LoVo (cell line): ENCODE measurements at places on chromosomes 11 and 22.

- no peak for DNase-seq
Measured at GRCh38 chr22:50300620-50301257, 6.7 kb downstream of the PLXNB2 start.

DNA sequence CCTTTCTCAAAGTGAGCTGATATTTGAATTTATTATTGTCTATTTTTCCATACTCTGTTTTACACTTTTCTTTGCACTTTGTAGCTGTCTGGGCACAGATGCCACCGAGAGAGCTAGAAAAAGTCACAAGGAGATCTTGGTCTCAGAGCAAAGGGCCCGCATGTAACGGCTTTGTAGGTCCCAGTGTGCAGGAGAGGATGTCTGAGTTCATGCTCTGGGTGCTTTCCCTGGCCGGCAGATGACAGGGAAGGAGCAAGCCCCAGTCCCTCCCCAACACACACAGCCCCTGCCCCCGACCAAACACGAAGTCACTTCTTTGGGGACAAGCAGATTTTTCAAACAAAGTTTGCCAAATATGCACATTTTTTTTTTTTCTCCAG, 55.8 kb downstream of the SMIM38 start:
- no peak for DNase-seq

DNA sequence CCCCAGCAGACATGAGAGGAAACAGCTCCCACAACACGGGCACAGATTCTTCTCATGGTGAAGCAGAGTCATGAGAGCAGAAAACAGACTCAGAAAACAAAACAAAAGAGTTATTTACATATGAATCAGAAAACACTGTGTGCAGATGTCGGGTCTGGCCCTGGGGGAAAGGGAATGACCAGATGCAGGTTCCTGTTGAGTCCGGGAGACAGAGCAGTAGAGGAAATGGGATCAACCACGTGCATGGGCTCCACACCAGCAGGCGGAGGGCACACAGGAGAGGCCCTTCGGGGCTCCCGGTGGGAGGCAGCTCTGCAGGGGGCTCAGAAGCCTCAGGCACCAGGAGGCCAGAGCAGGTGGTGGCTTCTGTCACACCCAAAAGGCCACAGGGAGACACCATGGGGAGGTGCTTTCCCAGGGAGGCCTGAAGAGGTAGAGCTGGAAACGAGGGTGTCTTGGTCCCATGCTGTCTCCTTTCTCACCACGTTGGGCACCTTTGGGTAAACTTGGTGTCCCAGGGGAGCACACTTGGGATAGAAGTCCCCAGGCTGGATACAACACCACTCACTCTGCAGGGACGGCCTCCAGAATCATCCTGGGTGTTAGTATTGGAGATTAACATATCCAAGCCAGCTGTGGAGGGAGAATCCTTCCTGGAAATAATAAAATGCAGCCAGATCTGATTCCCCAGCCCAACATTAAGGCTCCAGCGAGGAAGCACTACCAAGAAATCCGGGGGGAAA, 764.7 kb downstream of the BRD1 start:
- no peak for DNase-seq

DNA sequence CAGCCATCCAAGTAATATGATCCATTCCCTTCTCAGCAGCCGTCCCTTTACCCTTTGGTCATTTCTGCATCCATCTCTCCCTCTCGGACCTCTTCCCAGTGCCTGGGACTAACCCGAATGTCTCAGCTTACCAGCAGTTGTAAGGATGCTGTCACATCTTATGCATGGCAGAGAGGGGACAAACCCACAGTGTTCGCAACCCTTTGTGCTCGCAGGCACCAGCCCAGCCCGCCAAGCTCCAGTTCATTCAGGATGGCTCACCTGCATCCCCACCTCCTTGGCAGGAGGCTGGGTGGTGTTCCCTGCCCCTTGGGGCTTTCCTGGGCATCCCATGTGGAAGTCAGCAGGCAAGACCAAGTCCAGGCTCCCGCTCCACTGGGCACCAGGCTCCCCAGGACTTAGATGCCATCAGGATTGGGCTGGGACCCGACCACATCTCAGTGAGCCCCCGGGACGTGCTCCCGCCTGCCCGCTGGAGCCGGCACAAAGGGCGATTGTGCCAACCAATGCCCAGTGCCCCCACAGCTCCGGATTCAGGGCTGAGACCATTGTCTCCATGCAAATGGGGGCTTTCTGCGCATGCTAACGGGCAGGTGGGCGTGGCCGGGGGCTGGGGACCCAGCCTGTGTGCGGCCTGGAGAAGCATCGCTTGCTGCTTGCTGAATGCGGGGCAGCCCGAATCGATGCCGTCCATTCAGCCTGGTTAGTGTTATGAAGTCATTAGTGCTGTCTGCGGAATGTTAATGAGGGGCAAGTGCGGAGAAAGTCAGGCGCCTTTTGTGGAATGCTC, 108.6 kb downstream of the KCNQ1OT1 start:
- DNase-seq = no peak

DNA sequence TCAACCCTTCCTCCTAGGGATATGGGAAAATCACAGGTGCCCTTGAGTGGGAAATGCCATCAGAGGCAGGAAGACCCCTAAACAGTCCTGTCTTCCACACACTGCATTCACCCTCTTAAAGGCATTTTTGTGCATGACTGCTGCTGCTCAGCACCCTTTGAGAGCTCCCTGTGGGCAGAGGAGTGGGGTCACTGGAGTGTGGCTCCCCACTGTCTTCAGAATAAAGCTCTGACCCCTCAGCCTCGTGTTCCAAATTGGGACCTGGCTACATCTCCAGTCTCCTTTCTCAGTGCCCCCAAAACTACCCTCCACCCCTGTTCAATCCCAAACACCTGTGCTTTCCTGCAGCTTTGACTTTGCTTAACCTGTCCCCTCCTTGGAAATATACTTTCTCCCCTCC, 46.6 kb downstream of the CHRDL2 start:
- DNase-seq = no peak

DNA sequence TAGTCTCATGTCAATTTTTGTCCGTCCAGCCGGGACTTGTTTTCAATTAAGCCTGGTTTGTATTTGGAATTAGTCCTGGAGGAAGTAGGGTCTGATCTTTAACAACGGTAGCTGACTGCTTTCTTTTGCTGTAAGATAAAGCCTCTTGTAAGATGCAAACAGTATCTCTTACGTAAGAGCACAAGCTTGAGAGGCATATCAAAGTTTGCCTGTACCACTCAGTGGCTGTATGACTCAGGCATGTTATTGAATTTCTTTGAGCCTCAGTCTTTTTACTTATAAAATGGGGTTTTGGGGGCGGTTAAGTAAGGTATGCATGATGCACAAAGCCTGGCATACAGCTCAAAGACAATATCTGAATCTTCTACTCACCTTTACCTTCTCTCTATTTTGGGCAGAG, 198.4 kb upstream of the NARS2 start:
- no peak for DNase-seq

DNA sequence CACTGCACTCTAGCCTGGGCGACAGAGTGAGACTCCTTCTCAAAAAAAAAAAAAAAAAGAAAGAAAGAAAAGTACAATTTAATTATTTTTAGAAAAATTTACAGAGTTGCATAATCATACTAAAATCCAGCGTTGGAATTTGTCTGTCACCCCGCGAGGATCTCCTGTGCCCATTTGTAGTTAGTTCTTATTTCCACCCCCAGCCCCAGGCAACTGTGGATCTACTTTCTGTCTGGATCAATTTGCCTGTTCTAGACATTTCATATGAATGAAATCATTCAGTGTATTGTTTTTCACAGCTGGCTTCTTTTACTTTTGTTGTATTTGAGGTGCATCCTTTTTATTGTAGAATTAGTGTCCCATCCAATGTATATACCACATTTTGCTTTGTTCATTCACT, 102.6 kb upstream of the RASSF10 start:
- no peak for DNase-seq

DNA sequence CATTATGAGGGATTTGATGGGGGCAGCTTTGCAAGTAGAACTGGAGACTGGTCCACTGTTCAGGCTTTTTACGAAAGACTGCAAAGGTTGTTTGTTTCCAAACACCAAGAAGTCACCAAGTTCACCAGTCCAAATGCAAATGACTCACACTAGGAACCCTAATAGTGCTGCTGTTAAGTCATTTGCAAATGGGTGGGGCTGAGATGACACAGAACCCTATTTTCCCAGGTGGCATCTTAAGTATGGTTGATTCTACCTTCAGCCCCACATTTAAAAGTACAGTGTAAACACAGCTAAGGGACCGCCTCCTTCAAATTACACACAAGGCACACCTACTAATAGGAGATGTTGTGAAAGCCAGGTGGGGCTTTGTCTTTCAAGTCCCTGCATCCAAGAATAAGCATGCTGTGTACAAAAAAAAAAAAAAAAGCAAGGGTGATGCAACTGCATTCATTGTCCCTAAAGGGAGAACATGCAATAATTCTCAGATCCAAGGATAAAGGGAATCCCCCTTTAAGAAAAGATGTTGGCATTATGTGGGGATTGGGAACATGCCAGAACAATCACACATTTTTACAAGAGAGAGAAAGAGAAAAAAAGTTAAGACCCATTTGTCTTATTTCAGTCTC, 27.3 kb downstream of the BDNF start:
- DNase-seq = peak; percentile 3

- DNase-seq = no peak
Measured at GRCh38 chr11:134397304-134398078, 14.6 kb downstream of the B3GAT1 start.

GRCh38 chr11:122803716-122804115, 34.6 kb upstream of the CRTAM start:
- no peak for DNase-seq

GRCh38 chr11:75328426-75329277, 22.8 kb downstream of the ARRB1 start:
- peak; percentile 51 for DNase-seq

DNA sequence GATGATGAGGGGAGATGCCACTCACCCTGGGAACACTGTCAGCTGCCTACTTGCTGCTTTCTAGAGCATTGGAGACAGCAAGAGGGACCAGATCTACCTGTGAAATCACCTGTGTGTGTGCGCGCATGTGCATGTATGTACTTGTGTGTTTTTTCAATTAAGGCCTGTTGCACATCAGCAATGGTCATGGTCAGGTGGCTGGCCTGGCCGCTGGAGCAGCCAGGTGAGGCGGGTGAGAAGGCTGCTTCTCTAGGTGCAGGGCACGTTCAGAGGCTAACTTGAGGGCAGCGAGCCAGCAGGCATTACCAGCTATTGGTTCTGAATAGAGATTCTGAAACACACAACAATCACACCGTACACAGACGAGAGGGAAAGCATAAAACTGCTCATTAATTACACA, 65.1 kb downstream of the PARVG start:
- no peak for DNase-seq

- peak; percentile 30 for DNase-seq
Measured at GRCh38 chr11:111422494-111423249, 43.6 kb upstream of the POU2AF1 start.

DNA sequence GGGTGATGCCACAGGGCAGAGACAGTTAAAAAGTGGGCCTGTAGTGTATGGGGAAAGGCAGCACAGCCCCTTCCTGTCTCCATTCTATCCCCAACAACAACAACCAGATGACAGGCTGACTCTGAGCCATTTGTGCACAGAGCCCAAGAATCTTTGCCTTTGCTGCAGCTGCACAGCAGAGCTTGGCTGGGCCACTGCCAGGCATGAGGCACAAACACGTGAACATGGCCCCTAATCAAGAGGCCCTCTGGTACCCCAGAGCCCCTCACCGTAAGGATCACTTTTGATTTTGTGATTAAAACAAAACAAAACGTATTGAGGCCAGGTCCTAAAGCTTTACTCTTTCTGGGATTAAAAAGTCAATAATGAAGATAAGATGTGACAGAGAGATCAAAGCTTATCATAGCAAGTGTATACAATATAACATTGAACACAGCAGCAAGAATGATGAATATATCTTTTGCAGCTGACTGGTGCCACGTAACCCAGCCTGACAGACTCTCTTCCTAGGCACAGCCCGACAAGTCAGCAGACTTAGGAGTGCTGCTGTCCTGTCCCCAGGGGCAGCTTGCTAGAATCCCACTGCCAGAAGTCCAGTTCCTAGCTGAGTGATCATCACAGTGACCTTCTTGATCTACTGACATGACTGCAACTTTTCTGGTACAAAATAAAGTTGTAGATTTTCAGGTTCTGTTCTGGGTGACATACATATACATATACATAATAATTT, 117.8 kb downstream of the SERGEF start:
- no peak for DNase-seq

- DNase-seq = peak; percentile 15
Measured at GRCh38 chr22:30606455-30607299, at the start of gene TCN2. TSS of gene TCN2 (plus strand) at chr22:30607174. CDS start at chr22:30607332, 158 bp downstream.

GRCh38 chr11:30424844-30425243, 101.9 kb downstream of the ARL14EP start:
- no peak for DNase-seq
